ENCODE measurements at places on chromosomes 4 and X.

- no peak for DNase-seq
Measured at GRCh38 chr4:144547678-144548298, 98.2 kb upstream of the HHIP start.

- no peak for DNase-seq
Measured at GRCh38 chrX:136627409-136627808, 20.5 kb upstream of the CD40LG start.

DNA sequence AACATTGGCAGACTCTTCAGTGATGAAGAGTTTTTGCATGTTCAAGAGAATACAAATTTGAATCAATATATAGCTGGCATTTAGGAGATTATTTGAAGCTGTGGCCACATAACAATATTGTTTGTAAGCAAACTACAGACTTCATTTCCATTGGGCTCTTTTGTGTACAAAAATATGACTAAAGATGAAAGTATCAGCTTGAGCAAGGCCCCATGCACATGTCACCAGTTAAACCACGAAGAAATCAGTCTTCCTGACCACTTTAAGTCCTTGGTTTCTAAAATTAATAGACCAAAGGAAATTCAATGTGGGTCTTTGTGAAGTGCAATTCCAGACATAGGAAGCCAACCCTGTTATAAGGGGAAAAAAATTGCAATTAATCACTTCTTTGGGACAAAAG is 1664.6 kb upstream of the ADGRL3 start:
- no peak for DNase-seq

DNA sequence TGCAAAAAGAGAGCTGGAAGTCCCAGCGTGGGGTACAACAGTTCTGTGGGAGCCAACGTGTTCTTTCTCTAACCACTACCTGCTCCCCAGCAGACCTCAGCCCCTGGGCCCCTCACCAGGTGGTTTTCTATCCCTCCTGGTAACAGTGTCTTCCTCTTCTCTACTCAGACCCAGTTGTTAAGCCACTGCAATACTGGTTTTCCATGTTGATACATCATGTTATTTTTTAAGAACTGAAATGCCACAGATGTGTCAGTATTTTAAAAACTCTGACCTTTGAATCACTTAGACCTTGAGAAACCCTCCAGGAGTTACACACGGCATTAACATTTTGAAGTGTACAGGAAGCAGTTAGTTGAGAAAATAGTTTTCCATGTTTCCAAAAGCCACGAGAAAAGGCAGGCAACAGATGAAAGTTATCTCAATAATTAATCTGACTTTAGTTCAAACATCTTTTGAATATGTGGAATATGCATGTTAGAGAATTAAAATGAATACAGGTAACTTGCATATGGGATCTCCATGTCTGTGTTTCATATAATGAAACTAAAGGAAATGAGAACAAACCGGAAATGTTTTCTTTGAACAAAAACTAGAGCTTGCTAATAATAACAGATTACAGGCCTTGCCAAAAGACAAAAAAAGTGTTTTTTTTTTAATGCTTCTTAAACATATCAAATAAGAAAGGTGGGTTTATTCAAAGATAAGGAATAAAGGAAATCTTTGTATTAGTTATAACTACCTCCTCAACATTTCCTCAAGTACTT is 108.8 kb downstream of the ZNF827 start:
- DNase-seq = no peak

DNA sequence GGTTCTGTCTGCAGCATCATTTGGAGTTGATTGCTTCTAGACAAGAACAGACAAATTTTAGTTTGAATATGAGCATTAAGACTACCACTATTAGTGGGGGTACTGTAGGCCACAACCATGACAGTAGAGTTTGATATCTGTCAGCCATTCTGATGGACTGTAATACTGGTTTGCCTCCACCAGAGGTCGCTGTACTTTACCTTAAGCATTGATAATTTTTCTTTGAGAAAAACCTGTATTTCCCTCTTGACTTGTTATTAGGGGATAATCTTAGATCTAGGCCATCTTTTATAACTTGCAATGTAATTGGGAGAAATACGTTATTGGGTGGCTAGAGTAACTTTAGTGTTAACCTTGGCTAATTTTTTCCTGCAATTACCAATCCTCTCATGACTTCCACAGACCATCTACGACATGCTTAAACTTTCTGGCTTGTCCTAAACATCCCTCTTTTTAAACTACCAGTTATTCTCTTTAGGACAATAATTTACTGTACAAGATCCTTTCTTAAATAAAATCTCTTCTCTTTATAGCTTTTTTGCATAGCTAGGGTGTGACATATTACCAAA is 562.4 kb downstream of the MAGEB5 start:
- DNase-seq = no peak

DNA sequence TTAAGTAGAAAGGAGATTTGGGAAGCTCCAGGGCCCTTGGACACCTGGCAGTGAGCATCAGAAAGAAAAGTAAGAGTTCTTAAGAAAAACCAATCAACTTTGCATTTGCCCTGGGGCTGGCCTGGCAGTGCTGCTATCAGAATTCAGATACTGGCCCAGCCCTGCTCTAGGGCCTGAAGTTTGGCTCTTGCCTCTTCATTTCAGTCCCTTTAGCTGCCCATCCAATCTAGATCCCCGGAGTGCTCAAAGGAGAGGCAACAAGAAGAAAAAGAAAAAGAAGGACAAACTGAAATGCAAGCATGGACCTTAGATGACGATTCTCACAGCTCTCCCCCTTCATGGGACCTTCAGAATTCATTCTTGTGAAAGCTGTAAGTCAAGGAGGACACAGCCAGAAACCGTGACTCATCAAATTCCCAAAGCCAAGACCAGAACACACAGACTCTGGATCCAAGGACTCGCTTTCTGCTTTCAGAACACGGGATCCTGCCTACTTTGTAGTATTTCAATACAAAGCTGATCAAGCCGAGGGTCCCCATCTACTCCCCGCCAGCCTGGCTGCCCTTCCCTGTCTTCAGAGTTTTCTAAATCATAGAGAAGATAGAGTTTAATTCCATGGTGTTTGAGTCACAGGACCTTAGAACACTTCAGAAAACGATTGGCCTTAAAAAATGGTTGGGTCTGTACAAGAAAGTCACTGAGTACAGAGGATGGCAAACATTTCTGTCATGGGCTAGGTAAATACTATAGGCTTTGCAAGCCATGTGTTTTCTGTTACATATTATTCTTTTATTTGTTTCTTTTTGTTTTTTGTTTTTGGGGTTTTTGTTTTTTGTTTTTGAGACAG is 103.7 kb downstream of the RBM47 start:
- DNase-seq = no peak

- no peak for DNase-seq
Measured at GRCh38 chr4:78069859-78070258, 12.7 kb downstream of the FRAS1 start.

DNA sequence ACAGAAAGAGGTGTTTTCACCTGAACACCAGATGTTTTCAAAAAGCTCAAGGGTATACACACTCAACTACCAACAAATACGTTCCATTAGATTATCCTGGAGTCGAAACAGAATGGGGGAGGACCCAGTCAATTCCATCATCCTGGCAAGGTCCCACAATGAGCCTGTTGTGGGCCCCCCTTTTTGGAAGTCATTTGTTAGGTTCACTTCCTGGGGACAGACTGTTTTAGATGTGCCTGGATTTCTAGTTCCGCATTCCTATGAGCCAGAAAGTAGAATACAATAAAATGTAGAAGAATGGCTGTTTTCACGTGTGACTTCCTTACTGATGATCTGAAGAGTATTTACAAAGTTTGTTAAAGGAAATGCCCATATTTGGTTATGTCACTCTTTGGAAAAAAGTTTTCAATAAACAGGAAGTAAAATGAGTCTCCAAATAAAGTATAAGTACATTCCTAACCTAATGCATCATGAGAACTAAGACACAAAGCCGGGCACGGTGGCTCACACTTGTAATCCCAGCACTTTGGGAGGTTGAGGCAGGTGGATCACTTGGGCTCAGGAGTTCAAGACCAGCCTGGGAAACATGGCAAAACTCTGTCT is 192.5 kb downstream of the MAML3 start:
- no peak for DNase-seq

- DNase-seq = no peak
Measured at GRCh38 chr4:42359711-42360110, 37.6 kb upstream of the SHISA3 start.

GRCh38 chrX:124098089-124098488 is 136.6 kb downstream of the STAG2 start:
- no peak for DNase-seq

GRCh38 chr4:16875487-16875886 is 23.0 kb downstream of the LDB2 start:
- DNase-seq = no peak

- DNase-seq = no peak
Measured at GRCh38 chrX:38607976-38608375, 46.6 kb downstream of the TSPAN7 start.

- no peak for DNase-seq
Measured at GRCh38 chr4:82450966-82451755, 20.8 kb downstream of the ENOPH1 start.

GRCh38 chr4:140108243-140108642 is 45.7 kb downstream of the MAML3 start:
- no peak for DNase-seq

GRCh38 chrX:13893826-13894225 is 76.9 kb upstream of the GPM6B start:
- no peak for DNase-seq

- no peak for DNase-seq
Measured at GRCh38 chr4:86013621-86014020, 346.2 kb downstream of the MAPK10 start.

DNA sequence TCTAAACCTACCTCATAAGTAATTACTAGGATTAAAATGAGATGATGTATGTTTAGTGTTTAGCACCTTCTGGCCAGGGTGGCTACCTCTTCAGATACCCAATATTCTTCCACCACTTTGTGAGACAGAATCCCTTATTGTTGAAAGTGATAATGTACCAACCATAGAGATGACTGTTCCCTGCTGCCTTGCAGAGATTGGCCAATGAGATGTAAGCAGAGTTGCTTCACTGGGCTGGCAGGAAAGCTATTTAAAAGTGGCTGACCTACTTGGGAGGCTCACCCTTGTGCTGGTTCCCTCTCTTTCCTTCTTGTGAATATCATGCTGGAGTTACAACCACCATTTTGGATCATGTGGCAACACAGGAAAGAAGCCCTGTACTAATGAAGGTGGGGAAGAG is 58.9 kb downstream of the TMEM154 start:
- DNase-seq = no peak

GRCh38 chrX:131987252-131987651 is 35.9 kb upstream of the STK26 start:
- DNase-seq = no peak

DNA sequence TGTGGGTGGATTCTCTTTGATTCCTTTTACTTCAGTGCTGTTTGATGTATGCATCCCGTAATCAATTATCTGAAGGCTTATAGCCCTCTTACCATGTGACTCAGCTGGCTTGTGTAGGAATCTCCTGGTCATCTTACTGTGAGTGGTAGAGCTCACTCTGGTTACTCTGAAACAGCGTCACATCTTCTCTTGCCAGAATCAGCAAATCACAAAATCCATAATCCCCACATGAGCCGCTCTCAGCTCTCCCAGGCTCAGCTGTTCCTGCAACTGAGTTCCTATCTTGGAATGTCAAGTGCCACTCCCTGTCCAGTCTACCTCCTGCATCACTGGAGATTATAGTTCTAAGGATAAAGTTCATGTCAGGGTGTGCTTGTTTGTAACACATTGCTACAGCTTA is 278.0 kb downstream of the FBXO8 start:
- DNase-seq = no peak

- no peak for DNase-seq
Measured at GRCh38 chr4:87108142-87108546, 112.3 kb downstream of the KLHL8 start.

GRCh38 chrX:123673813-123674212 is 59.0 kb downstream of the THOC2 start:
- no peak for DNase-seq

- DNase-seq = no peak
Measured at GRCh38 chr4:38181286-38181685, 221.1 kb downstream of the PTTG2 start.

- no peak for DNase-seq
Measured at GRCh38 chr4:108168160-108168670, 517 bp downstream of the LEF1 start.

DNA sequence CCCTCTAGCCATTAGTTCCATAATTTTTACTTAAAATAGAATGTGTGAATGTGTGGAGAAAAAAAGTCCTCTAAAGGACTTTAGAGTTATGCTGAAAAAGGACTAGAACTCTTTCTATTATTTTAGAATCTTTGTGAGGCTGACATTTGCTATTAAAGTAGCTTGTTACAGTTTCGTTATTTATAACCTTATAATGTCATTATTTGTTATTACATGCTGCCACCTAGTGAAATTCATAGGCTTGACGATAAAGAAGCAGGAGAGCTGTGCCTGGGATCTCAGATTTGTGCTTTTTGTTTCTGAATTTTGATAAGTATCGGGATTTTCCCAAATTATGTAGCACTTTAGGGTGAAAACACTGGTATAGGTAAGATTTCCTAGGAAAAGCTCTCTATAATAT is 38.5 kb upstream of the TAPT1 start:
- no peak for DNase-seq

GRCh38 chr4:152160225-152160800 is 375.6 kb downstream of the FBXW7 start:
- DNase-seq = no peak

DNA sequence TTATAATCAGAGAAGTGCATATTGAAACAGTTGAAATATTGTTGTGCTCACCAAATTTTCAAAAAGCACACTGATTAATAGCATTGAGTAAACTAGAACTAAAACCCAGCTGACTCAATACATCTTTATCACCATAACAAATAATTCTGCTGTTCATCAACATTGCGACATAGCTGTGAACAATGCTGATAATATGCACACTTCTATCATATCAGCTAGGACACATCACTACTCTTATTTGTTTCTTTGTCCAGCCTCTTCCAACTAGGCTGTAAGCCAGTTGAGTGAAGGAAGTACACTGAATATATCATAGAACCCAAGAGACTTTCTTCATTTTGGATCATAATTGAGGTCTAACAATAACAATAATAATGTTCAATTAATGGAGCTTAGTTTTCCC is 349.7 kb downstream of the IQCM start:
- DNase-seq = no peak

GRCh38 chr4:48175806-48176205 is 41.8 kb upstream of the TXK start:
- DNase-seq = no peak

- no peak for DNase-seq
Measured at GRCh38 chr4:182288534-182288933, 45.3 kb downstream of the TENM3 start.

DNA sequence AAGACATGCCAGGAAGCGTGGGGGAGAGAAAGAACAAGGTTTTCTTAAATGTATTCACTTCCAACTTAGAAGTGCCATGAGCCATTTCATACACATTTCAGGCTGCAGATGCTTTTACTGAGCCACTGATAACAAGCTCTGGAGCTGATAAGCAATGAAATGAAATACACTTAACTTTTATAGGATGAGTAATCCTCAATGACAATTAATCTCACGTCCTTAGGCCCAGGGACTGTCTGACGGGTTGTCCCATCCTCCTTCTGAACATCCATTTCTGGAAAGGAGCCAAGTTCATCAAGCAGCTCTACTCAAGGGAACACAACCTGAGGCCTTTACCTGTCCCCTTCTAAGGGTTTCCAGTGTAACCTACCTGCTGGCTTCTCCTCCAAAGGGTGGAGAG is 121.2 kb downstream of the PARM1 start:
- DNase-seq = no peak

Data from activated CD8-positive, alpha-beta memory T cell treated with anti-CD3 and anti-CD28 coated beads for 4 hours (primary cell).